ENCODE measurements at places on chromosomes 2 and 18.

GRCh38 chr2:216507220-216508160 lies 8.8 kb downstream of the RPL37A start:
- no peak for DNase-seq

DNA sequence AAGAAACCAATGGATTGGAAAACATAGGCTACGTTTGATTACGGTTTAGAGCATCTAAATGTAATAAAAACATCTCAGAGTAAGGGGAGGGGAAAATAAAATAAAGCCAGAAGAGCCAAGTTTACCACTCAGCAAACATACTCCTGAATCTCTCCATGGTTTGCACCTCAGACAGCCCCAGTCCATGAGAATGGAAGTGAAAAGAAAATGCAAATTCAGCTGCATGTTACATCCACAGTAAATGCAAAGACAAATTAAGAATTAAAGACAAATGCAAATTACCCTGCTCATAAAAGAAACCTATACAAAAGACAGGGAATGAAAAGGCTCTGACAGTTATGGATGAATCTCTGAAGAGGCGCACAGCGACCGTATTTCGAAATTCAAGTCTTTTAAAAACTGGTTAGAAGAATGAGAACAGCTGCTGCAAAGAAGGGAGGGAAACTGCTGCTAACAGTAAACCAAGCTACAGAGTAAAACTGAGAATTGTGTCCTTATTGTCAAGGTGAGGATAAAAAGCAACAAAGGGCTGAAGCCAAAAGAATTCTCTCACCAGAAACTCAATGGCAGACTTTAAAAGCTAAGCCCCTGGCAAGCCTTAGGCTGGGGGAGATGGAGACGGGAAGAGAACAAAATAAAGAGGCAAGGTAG lies 197.9 kb upstream of the ACVR2A start:
- no peak for DNase-seq

DNA sequence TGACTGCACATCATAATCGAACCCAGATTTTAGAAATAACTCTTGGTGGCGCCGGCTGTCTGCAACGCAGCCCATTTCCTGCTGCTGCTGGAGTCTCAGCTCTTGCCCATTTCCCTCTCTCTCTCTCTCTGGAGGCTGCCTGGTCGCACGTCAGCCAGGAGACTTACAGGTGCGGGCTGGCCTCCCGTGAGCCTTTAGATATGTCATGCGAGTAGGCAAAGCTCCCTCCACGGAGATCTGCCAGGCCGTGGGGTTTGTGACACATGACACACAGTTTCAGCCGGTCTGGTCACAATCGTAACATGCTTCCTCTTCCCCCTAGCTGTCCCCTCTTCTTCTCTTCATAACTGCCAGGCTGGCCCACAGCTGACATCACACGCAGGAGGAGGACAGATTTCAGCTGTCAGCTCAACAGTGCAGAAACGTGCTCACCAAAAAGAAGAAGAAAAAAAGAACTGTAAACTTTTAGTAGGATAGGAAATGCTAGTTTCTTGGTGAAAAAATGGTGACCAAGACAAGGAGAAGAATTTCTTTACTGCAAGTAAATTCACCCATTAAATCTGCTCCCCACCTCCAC lies 489.3 kb downstream of the ZNF516 start:
- peak; percentile 52 for DNase-seq

DNA sequence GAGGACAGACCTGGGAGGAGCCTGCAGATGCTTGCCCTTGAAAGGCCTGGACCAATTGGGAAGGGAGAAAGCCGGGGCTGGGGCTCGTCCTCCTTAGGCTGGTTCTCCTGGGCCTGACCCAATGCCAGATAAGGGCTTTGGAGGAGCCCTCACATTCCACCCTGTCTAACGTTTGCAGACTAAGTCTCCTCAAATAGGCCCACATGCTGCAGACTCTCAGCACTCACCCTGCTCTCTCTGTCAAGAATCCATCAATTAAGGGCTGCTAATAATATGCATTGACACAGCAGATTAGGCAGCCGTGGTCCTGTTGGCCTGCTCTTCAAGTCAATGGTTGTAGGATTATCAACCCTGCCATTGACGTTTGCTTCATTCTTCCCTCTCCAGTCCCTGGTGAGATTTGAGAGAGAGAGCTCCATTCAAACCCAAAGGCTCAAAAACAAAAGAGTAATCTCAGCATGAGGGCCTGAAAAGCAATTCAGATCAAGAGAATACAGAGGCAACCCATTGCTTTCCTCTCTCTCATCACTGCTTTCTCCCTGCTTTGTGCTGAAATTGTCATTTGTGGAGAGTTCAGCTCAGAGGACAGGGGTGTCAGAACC lies 167.6 kb downstream of the INSIG2 start:
- no peak for DNase-seq

DNA sequence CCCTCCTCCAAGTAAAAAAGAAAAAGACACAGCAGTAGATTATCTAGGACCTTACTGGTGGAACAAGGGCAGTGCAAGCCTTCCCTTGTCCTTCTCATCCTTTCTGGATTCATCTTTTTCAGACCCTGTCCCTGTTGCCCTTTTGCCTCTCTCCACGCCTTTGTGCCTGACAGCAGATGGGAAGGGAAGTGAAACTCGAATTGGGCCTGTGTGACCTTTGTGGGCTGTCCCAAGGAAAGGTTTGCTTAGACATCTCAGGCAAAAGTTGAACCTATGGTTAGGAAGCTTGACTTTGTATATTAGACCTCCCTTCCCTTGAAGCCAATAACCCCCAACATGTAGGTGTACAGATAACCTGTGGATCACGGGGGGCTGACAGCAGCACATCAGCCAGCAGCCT lies 185.3 kb downstream of the PRKCE start:
- no peak for DNase-seq

DNA sequence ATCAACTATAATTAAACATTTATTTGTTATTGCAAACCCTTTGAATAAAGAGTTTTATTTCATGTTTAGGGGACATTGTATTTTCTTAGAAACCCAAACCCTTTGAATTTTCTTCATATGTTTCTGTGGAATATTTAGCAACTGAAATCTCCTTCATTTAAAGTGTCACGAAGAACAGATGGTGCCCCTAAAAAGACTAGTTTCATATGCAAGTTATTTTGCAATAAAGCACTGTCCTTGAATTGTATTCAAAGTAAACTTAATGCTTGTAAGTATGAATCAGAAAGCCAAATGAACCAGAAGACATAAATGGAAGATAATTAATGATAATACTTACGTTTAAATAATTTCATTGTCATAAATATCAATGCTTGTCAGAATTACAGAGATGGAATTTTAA lies 151.9 kb upstream of the CWC22 start:
- DNase-seq = no peak

- DNase-seq = no peak
These were observed 46.3 kb upstream of the CREB1 start for GRCh38 chr2:207483477-207483876.

GRCh38 chr2:6372317-6372901 lies 493.3 kb downstream of the CMPK2 start:
- DNase-seq = no peak

DNA sequence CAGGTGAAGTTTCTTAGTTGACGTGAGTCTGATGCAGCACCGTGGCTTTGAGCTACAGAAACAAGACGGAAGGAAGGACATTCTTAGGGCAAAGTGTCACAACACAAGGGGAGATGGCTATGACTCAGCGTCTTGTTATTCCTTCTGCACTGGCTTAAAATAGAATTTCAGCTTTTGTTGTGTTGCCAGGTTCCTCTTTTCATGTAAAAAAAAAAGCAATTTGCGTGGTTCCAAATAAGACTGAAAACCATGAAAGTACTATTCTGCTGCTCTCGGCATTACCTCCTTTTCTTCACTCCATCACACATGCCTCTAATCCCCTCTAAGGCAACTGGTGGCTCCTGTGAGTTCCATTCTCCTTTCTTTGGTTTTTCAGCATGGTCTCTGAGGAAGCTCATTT lies 150.1 kb downstream of the ANTXR1 start:
- DNase-seq = no peak

DNA sequence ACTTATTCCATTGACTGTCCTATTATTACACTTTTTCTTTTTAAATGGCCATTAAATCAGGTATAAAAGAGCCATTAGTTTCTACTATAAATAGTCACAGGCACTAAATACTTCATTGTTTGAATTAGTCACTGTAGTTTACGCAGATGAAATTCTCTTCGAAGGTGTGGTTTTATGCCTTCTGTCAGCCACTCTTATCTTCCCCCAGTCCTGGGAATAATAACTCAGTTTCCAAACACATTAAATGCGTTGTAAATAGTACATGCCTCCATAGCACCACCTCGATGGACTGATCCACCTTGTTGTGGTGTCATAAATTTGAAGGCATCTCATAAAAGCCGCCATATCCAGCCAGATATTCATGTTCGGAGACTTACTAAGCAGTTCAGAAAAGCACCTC lies 72.1 kb upstream of the PARD3B start:
- DNase-seq = no peak

Data from right forelimb (tissue), 1 donor.